ENCODE measurements at places on chromosomes 6 and 20.

DNA sequence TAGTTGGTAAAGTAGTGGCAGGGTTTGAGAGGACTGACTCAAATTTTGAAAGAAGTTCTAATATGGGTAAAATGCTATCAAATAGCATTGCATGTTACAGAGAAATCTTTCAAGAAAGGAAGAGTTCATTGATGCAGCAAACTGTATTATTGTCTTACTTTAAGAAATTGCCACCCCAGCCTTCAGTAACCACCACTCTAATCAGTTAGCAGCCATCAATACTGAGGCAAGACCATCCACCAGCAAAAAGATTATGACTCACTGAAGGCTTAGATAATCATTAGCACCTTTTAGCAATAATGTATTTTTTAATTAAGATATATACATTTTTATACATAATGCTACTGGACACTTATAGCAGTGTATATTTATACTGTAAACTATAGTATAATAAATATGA lies 138.9 kb downstream of the CDK19 start:
- DNase-seq, result no peak

DNA sequence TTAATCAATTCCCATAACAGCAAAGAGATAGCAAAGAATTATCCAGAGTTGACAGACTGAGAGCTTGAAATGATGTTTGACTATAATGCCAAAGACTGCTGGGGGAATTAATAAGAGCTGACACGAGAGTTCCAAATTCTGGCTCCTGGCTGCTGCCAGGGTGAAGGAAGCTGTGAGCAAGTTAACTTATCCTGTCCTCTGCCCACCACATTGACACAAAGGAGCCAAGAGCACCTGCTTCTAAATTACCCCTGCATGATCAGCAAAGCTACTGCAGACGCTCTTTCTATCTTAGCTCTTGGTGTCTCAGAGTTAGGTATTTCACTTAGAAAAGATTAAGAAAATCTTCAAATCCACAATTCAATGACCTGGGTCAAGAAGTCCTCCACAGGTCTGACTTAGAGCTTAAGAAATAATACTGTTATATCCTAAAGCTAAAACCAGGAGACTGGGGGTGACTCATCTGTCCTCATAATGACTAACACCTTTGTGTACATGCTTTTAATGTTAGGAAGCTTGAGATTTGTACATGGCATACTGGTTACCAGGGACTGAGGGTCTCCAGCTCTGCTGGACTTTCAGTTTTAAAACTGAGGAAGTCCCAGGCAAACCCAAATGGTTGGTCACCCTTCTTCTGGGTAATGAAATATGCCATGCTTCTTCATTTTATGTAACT lies 13.2 kb upstream of the FRK start:
- no peak for DNase-seq

GRCh38 chr6:75970093-75970492 lies 102.4 kb downstream of the IMPG1 start:
- DNase-seq, result no peak

GRCh38 chr20:44959638-44960102 lies 527 bp downstream of the TOMM34 start:
- no peak for DNase-seq

DNA sequence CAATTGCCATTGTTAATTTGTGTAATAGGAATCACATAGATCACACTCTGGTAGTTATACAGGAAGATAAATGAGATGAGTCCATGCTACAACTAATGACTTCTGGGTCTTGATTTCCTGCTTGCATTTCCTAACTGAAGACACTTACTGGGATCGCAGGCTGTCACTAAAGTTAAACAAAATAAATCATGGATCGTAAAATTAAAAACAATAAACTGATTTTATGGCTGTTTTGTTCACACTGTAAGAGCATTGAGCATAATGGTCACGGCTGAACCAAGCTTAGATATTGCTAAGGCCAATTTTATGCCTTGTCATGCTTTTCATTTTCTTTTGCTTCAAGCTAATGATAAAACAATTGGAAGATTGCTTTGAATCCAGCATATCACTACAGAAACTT lies 332.5 kb upstream of the CITED2 start:
- DNase-seq, result no peak

- DNase-seq, result peak; percentile 84
Measured at GRCh38 chr20:33401184-33401920, at the start of gene CDK5RAP1. TSS of gene CDK5RAP1 (minus strand) at chr20:33401519. CDS start at chr20:33397064, 4,455 bp downstream.

DNA sequence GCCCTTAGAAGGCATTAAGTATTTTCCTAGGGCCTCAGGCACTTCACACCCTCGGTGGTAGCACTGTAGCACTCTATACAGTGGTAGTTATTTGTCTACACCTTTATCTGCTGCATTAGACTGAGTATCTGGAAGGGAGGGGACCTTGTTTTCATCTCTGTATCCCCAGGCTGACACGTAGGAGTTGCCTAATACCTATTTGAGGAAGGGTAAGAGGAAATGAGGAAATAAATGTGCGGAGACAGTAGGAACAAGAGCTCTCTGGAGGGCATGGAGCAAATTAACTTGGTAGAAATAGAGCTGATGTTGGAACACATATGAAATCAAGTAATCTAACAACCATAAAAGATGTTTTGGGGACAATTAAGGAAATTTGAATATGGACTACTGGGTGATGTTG lies 3.9 kb downstream of the CNPY3 start:
- DNase-seq, result peak; percentile 5

- no peak for DNase-seq
Measured at GRCh38 chr6:150868759-150869158, 3.3 kb downstream of the MTHFD1L start.

DNA sequence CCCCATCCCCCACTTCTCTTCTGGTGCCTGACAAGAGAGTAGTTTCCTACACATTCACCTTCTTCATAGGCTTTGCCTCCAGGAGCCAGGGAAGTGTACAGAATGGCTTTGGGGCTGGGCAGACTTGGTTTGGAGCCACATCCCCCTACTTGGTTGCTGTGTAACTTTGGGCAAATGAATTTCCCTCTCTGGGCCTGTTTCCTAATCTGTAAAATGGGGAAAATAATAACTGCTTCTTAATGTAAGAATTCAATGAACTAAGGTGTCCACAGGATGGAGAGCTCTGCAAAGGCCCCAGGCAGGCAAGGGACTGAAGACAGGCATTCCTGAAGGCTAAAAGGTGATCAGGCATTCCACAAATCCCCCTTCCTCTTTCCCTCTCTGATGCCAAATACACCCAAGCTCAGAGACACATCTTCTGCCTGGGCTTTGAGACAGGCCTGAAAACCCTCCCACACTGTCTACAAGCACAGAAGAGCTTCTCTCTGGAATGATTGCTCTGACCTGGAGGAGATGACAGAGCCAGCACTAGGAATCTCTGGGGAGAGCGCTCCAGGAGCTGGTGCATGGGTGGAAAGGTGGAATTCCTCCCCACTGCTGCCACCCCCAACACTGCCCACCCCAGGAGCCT lies 6.9 kb upstream of the C20orf203 start:
- no peak for DNase-seq

DNA sequence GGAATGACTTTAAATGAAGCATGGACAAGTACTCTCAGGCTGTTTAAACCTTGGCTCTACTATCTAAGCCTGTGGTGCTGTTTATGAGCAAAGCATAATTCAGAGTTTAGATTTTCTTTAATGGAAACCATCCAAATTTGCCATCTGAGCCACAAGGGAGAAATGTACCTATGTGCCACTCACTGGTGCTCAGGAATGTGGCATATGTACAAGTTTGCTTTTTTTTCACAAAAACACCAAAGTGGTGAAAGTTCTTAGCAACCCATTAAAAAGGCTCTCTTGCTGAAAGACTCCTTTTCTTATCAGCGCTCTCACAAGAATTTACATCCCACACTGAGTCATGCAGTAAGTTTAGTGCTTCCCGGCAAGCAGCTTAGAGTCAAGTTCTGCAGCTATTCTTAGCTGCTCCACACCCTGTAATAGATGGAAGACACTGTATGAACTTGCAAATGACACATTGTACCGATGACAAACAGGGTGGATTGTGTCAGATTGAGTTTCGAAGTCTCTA lies 57.3 kb upstream of the MLIP start:
- DNase-seq, result no peak

GRCh38 chr6:46271728-46272127 lies 100.9 kb upstream of the ENPP5 start:
- DNase-seq, result no peak

GRCh38 chr6:27478706-27479318 lies 5.9 kb upstream of the ZNF184 start:
- peak; percentile 83 for DNase-seq

GRCh38 chr6:77424761-77425160 lies 38.5 kb downstream of the HTR1B start:
- no peak for DNase-seq

- DNase-seq, result no peak
Measured at GRCh38 chr20:2026514-2026913, 32.7 kb upstream of the PDYN start.

DNA sequence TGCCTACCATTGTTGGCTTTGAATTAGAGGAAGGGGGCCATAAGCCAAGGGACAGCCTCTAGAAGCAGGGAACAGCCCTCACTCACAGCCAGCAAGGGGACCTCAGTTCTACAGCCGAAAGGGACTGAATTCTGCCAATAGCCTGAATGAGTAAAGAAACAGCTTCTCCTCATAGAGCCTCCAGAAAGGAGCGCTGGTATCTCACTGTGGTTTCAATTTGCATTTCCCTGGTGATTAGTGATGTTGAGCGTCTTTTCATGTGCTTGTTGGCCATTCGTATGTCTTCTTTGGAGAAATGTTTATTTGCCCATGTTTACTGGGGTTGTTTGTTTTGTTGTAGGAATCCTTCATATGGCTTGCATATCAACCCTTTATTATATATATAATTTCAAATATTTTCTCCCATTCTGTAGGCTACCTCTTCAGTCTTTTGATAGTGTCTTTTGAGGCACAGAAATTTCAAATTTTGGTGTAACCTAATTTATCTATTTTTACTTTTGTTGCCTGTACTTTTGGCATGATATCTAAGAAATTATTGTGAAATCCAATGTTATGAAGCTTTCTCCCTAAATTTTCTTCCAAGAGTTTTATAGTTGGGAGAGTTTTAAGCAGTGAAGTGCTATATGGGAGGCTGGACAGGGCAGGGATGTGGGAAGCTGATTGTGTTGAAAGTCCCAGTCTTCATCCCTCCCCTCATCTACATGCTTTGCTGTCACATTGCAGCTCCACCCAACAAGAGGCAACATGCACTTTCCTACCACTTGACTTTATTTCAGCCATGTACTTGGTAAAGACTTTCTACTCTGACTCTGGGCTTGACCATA lies 82.3 kb upstream of the SHLD1 start:
- DNase-seq, result no peak

DNA sequence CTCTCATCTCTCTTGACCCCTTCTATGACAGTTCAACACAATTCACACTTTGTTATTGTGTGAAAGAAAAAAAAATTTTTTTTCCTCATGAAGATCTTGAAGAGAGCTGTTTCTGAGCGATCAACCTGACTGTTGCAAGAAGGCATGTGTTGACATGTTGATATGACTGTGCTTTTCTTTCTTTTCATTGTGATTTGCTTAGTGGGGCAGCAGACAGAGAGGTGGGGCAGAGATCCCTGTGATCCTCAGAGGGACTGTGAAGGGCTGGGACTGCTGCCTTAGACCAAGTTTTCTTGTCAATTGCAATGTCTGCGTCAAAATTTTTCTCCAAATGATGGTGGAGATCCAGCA lies 70.8 kb upstream of the IYD start:
- no peak for DNase-seq

DNA sequence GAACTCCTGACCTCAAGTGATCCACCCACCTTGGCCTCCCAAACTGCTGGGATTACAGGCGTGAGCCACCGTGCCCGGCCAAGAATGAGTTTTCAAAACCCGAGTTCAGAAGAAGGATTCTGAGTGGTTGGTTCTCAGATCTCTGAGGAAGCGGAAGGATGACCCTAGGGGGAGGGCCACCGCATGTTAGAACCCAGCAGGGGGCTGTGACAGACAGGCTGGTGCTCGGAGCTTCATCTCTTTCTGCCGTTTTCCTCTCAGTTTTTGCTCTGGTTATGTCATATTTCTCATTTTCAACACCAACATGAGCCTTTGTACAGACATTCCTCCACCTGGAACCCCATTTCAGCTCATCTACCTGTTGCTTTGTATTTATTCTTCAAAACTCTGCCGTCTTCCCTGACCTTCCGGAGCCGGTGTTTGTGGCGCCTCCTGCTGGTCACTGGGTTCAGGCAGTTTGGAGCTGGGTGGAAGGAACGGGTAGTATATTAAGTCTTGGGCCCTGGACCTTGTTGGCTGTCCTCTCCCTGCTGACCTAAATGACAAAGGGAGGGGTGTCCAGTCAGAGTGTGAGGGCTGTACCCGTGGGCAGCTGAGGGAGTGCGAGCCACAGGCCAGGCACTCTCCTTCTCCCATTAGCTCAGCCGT lies at the start of gene DEFB123:
TSS of gene DEFB123 (plus strand) at position 621 of the 648 bp plus-strand sequence. CDS start 67 bp downstream, outside the sequence.
- DNase-seq, result no peak

GRCh38 chr6:1285556-1285955 lies 26.3 kb upstream of the FOXQ1 start:
- no peak for DNase-seq

GRCh38 chr6:116511424-116512110 lies at the start of gene CALHM5:
TSS of gene CALHM5 (plus strand) at chr6:116511639. CDS start at chr6:116511697, 58 bp downstream.
- no peak for DNase-seq

DNA sequence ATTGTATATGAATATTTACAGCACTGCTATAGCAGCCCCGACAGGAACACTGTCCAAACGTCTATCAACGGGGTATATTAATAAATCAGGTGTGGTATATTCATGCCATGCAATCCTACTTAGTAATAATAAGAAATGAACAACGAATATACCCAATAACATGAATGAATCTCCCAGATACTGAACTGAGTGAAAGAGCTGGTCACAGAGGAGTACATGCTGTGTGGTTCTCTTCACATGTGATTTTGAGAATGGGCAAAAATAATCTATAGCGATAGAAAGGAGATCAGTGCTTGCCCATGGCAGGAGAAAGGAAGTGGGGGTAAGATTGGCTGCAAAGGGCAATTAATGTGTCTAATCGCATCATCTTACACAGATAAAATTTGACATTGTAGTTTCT lies 3.7 kb upstream of the TAAR6 start:
- no peak for DNase-seq

- DNase-seq, result no peak
Measured at GRCh38 chr6:164188861-164189260, 774.3 kb downstream of the QKI start.

DNA sequence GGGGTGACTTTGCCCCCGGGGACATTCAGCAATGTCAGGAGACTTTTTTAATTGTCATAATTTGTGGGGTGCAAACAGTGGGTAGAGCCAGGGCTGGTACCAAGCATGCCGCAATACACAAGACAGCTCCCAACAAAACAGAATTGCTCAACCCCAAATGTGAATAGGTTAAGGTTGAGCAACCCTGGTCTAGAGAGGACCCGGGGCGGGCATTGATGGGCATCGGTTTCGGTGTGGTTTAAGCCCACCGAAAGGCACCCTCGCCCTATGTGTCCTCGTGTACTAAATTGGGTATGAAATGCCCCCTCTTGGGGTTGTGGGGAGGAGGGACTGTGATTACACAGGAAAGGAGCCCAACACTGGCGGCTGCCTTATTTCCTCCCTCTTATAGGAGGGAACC lies 36.0 kb downstream of the KIAA1755 start:
- DNase-seq, result no peak

DNA sequence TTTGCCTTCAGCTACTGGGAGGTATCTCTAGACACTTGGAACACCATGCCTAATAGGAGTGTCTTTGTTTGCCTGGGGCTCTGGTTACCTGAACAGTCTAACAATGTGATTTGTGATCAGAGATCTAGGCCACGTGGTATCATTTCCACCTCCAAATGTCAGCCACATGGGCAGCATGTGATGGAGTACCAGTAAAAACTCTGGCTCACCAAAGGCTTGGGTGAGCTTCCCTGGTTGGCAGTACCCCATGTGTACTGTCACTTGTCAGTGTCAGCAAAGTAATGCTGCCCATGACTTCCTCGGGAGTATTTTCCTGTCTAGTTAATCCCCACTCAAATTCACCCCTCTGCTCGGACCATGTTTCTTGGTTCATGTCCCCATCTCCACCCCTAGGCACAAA lies 195.2 kb upstream of the LRFN2 start:
- DNase-seq, result no peak
